ENCODE measurements at places on chromosomes 3 and 15.

GRCh38 chr15:70505411-70505919 is 257.9 kb downstream of the UACA start:
- peaks cover 69% of the 10 kb centered on the region for H3K4me1 ChIP-seq
- H3K4me3 ChIP-seq: no peak overlapping the region
- H3K27me3 ChIP-seq: no peaks in the 10 kb centered on the region
- H3K36me3 ChIP-seq: no peaks in the 10 kb centered on the region
- peak; percentile 74 for DNase-seq
- H3K27ac ChIP-seq: peak overlapping the region; percentile 99

DNA sequence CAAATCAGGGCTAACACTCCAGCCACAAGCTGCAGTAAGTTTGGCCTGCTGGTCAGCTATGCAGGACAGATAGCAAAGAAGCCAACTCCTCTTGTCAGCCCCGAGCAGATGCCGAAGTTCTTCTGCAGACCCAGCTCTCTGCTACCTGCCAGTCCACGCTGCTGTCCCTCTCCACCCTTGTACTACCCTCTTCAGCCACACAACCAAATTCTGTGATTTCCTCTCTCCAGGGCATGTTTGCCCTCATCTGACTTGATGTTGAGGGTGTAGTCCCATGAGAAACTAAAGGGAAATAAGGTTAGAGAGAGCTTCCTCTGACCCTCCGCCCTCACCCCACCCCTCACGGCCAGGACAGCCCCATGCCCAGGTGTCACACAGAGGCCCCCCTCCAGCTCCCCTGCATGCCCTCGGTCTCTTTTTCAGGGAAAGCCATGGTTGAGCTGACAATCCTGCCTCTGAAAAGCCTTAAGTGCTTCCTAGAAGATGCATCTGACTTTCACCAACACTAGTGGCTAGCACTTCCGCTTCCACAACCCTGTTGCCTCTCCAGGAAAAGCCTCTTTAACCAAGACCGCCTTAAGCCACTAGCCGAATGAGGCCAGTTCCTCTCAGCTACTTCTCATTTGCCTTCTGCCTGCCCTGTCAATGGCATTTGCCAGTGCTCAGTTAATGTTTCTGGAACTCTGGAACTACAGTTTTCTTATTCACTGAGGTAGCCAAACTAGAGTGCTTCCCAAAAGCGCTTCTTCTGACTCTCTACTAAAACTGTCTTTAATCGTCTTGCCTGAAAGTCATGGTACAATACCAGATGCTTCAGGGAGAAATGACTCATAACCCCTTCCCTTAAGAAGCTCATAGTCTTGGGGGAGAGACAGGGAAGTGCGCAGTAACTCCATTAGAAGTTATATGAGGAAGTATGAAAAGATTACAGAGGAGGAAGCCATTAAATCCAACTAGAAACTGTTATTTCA is 300.4 kb upstream of the STT3B start:
- no peaks in the 10 kb centered on the region for H3K4me1 ChIP-seq
- H3K27ac ChIP-seq: no peak overlapping the region
- H3K4me3 ChIP-seq: no peak overlapping the region
- H3K36me3 ChIP-seq: no peaks in the 10 kb centered on the region
- H3K27me3 ChIP-seq: no peaks in the 10 kb centered on the region

DNA sequence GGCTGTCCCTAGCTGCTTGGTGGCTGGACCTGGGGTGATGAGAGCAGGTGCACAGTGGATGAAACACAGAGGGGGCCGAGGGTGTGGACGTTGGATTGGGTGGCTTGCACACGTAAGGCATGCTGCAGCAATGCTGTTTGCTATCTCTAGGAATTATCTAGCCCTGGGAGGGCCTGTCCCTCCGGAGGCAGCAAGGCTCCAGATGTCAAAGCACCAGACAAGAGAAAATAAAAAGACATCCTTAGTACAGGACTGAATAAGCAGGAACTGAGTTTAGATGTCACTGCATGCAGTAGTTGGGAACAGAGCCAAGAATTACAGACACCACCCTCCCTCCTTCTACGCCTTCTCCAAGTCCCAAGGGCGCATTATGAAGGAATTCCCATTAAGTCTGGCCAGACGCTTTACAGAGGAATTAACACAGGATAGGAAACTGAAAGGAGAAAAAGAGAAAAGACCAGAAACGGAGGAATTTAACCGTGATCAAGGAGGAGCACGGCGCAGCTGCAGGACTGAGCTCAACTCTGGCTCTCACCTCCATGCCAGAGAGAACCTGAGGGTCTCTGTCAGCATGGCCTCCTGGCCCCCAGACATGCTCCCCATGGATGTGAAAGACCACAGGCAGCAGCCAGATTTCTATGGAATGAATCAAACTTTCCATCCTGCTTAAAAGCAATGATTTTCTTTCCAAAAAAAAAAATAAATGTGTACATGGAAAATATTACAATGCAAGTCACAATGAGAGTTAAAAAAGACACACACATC is 13.8 kb downstream of the ATP10A start:
- H3K27ac ChIP-seq: no peak overlapping the region
- H3K27me3 ChIP-seq: peaks cover 12% of the 10 kb centered on the region
- H3K36me3 ChIP-seq: no peaks in the 10 kb centered on the region
- H3K4me1 ChIP-seq: no peaks in the 10 kb centered on the region
- H3K4me3 ChIP-seq: no peak overlapping the region

DNA sequence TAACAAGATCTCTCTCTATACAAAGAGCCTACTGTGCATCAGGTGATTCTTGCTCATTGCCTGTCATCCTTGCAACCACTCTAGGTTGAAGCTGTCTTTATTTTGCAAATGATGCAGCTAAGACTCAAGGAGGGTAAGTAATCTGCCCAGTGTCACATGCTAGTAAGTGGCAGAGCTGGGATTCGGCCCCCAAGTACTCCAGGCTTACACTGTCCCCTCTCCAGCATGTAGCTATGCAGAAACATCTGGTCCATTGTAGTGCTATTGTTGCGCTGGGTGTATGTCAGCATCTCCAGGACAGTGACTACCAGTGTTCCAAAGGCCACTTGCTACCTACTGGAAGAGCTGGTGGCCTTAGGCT is 248.9 kb downstream of the SLCO3A1 start:
- H3K36me3 ChIP-seq: no peaks in the 10 kb centered on the region
- H3K4me3 ChIP-seq: no peak overlapping the region
- no peak overlapping the region for H3K27ac ChIP-seq
- no peaks in the 10 kb centered on the region for H3K4me1 ChIP-seq

DNA sequence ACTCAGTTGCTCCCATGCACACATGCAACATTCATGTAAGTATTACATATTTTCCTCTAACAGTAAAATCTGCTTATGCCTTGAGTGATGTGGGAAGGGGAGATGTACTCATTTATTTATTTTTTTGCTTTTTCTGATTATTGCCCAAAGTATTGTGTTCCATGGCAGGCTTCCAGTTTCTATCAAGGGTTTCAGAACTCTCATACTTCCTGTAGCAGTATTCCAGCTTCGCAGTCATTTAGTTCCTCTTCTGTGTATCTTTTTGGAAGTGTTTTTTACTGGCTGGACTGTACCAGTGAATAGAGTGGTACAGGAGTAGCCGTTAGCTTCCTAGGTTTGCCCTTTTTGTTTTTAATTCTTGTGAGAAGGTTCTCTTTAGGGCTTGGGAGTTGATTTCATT is 26.9 kb downstream of the RAB11A start:
- no peaks in the 10 kb centered on the region for H3K27me3 ChIP-seq
- no peak overlapping the region for H3K27ac ChIP-seq
- H3K36me3 ChIP-seq: peaks cover 5% of the 10 kb centered on the region

Measured in PC-9 (cell line).